ENCODE measurements at places on chromosomes 7 and 10.

DNA sequence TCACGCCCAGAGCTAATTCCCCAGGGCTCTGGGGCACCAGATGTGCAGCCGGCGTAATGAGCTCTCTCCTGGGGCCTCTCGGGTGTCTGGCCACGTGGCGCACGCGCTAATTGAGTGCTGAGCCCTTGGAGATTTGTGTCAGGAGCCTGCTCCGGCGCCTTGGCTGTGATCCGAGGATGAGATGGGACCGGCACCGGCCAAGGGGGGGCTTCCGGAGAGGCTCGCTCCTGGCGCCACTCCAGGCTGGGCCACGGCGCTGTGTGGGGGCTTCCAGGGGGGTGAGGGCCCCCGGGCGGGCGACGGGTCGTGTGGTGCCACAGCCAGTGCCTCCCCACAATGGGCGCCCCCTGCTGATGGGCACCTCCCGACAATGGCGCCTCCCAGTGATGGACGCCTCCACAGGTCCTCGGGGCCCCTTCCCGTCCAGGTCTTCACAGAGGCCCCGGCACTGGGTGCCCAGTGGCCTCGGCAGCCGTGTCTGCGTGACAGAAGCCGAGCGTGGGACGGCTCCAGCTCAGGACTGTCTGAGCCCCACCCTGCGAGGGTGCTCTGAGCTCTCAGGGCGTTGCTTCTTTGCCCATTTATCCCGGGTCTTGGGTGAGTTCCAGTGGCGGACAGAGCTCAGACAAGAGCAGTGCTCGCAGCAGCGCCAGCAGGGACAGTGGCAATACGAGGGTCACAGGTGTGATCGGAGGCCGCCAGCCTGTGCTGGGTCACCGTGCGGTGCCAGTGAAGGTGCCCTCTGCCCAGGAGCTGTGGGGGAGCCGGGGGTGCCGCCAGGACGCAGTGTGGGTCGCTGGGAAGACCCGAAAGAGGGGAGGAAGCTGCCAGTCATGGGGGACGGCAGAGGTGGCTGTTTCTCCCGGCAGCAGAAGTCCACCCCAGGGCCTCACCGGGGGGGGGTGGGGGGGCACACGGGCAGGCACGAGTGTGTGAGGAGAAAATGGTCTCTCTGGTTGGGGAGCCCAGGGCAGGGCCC lies 8.2 kb upstream of the NKX6-2 start:
- DNase-seq: no peak

GRCh38 chr10:52879091-52879807 lies 106.7 kb upstream of the MBL2 start:
- no peak for DNase-seq

- DNase-seq: no peak
Measured at GRCh38 chr10:132985546-132985900, 43.2 kb upstream of the CFAP46 start.

DNA sequence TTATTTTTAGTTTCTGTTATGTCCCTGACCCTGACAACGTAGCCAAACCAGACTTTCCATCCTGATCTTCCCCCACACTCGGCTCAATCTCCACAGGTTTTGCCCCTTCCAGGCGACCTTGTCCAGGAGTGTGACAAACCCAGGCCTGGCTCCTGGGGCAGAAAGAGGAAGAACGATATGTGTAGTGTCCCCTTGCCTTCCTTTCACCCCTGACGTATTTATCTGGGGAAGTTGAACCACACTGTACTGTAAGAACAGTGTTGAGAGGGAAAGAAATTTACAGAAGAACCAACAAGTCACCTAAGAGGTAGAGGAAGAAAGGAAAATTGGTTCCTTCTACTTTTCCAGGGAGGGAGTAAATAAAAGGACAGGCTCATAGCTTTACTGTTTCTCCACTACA lies 158.0 kb downstream of the VTI1A start:
- DNase-seq: no peak

DNA sequence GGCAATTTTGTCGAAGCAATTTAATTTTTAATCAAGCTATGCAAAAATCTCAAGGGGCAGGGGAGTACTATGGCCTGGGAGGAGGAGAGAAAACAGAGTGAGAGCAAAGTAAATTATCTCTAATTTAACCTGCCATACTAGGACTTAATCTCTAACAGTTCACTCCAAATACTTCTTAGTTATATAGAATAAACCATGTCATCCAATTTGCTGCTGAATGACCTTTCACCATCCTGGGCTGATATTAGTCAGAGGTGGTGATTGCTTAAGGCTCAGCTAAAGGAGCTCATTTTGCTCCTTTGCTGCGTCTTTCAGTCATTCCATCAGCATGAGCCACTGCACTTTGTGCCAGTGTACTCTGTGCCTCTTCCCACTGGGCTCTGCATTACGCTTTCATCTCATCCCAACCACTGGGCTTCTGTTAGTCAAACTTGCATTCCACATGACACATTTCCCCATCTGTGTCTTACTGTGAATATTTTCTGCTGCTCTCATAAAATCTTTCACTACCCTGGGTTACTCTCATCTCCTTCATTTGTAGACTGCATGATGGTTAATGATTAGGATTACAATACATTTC lies 84.3 kb downstream of the CD36 start:
- no peak for DNase-seq

DNA sequence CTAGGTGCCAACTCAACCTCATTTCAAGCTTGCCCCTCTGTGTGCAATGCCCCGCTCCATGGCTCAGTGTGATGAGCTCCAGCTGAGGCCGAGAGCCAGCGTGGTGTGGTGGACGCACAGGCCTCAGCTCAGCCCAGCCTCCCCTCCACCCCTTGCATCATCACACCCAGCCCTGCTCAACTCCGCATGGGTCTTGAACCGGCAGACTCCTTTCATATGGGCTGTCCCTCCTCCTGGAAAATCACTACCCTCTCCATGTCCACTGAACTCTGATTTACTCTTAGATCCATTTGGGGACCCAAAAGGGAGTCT lies 16.6 kb upstream of the SLC18A3 start:
- DNase-seq: no peak

DNA sequence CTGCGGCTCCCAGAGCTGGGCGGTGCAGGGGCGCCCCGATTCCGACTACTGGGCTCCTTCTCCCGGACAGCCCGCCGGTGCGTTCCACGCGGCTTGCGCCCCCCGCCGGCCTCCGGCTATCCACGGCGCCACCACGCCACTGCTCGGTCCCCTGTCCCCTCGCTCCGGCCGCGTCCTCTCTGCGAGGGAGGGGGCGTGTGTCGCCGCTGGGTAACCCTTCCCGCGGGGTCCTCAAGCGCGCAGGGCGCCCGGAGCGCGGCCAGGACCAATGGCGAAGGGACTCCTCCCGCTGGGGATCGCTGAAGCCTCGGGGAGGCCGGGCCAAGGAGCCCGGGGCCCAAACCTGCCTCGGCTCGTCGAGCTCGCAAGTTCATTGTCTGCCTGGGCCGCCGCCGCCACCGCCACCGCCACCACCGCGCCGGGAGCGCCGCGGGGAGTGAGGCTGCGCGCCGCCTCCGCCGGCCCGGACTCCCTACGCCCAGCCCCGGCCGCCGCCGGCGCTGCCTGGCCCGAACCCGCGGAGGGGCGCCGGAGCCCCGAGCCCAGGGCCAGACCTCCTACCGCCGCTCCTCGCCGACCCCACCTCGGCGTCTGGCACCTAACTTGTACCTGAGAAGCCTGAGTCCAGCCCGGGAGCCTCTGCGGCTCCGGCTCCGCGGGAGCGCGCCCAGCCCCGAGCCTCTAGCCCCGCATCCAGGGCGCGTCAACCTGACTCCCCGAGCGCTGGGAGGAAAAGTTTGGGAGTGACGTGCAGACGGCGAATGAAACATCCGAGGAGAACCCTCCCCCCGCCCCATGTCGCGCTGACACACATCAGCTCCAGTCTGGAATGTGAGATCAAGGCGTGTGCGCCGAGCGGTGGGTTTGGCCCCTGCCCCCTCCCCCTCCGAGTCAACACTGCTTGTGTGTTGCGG lies at the start of gene CHST15:
CHST15 (minus strand) TSS at position 739 of the 914 bp plus-strand sequence. CDS start 47,386 bp downstream, outside the sequence.
- DNase-seq: no peak

- no peak for DNase-seq
Measured at GRCh38 chr7:29100924-29101323, 45.4 kb downstream of the CPVL start.

GRCh38 chr10:20858292-20859124 lies 38.6 kb downstream of the NEBL start:
- DNase-seq: no peak

DNA sequence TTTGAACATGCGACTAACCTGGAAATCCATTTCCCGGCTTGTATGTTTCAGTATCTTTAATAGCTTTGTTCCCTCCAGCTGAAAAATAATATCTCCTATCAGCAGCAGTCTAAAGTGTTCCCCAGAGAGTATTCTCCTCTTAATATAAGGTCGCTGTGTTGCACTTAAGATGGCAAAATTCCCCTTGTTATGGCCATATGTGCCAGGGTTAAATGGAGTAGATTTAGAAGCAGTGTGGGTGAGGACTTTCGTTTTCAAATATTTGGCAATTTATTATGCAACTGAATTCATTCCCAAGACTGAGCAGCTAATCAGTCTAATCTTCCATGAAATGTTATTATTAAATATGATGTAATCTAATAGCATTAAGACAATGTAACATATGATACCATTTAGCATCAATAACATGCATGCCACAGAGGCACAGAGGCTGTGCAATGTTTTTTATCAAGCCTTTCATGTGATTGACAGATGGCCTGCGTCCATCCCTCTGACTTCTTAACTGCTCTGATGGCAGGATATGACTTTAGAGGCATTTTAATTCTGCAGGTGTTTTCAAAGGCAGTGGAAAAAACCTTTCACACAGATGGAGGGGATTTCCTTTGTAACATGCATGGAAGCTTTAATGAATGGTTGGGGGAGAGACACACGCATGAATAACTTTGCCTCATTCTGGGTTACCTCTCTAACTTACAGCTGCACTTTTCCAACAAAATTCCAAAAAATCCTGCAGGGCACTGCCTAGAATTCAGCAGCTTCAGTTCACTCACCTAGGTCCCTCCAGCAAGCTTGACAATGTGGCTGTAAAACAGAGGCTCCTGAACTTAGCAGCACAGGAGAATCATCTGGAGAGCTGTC lies 55.1 kb upstream of the ZPBP start:
- no peak for DNase-seq

DNA sequence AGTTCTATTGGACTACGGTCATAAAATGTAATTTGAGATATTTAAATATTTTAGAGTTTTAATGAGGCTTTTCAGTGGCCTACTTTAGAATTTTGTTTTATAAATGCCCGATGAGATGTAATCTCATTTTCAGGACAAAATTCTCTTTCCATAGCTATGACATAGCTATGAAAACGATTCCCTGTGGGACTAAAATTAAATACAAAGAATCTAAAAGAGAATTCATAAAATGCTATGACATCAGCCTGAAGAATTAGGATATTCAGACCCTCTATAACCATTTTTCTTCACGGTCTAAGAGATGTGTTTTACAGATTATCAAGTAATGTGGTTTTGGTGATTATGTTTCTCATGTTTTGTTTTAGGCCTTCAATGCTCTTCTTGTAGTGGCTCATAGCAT lies 48.2 kb upstream of the ODAD2 start:
- no peak for DNase-seq

DNA sequence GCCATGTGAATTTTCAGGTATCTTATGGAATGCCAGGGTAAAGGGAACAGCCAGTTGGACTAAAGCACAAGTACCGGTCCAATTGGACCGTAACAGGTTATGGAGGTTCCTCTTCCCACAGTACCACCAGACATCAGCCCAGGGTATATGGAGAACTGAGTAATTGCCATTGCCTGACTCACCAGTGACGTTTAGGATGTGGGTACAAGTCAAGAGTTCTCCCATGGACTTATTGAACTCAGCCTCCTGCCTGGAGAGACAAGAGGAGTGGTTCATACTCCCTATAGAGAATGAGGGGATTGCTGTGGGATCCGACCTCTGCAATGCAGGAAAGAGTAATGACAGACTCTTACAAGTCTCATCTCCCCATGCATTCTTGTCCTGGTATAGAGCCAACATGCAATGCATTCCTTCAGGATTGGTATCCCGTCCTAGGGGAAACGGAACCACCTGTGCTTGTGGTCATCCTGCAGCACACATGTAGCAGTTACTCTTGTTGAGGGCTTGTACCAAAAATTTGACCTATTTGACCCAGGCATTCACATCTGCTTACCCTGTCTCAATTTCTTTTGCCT lies 30.7 kb upstream of the ELOVL3 start:
- DNase-seq: no peak

DNA sequence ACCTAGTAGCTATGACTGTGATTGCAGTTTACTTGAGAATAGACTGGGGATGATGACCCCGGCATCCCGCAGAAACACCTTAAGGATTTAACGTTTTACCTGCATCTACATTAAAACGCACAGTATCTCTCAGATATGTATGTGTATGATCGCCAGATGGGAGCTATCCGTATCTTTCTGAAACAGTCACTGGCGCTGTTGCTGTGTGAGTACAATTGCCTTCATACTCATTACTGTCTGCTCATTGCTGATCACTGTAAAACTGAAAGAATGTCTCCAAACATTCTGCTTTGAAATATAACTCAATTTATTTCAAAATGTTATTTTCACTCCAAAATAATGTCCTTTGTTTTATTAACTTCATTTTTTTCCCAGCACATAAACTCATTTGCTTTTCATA lies 388.9 kb upstream of the AKR1E2 start:
- no peak for DNase-seq

GRCh38 chr7:47647918-47648250 lies 66.0 kb upstream of the TNS3 start:
- no peak for DNase-seq

GRCh38 chr7:140671966-140672365 lies 779 bp upstream of the ADCK2 start:
- no peak for DNase-seq

GRCh38 chr10:17805330-17805729 lies 3.8 kb upstream of the MRC1 start:
- DNase-seq: no peak

DNA sequence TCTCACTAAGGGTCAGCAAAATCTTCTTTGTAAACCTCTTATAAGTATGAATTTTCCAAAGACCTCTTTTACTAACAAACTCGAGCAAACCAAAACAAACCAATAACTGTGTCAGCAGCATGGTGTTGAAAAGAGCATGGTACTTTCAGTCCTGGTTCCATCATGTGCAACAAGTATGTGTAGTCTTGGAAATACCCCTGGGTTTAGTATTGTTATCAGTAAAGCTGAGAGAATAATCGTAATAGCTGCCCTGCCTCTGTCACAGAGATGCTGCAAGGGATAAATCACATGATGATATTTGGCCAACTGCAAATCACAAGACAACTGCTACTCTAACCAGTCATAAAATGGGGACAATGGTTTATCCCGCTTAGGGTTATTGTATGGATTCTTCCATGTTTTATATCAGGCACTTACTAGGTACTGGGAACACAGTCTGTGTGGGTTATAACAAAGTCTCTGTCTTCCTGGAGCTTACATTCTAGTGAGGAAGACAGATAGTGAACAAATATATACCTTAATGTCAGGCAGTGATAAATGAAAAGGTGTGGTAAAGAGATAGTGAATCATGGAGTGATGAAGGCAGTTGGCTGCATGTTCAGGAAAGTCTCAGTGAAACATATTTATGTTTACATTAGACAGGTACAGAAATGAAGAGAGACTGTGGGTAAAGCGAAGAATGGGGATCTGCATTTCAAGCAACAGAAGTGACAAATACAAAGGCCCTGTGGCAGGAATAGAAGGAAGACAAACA lies 60.5 kb upstream of the C10orf90 start:
- no peak for DNase-seq

- no peak for DNase-seq
Measured at GRCh38 chr10:113945075-113945686, 90.7 kb downstream of the NHLRC2 start.

Measured in stimulated activated CD8-positive, alpha-beta memory T cell treated with anti-CD3 and anti-CD28 coated beads, Interleukin-7, amount 100 ng/mL, for 4 hours (primary cell).